Amniotic stem cell (primary cell): ENCODE measurements at places on chromosomes 7 and 10.

DNA sequence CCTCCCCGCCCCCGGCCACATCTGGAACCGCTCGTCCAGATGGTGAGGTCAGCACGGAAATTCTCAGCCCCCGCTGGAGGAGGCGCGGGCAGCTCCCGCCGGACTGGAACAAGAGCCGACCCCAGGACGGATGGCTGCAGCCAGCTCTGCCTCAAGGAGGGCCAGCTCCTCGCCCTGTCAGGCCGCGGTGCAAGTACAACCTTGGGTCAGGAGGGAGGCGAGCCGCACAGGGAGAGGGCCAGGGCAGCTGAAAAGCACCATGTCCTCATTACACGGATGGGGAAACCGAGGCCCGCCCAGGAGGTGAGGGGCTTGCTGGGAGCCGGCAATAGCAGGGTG lies 3.8 kb upstream of the GRIFIN start:
- no peak for DNase-seq

DNA sequence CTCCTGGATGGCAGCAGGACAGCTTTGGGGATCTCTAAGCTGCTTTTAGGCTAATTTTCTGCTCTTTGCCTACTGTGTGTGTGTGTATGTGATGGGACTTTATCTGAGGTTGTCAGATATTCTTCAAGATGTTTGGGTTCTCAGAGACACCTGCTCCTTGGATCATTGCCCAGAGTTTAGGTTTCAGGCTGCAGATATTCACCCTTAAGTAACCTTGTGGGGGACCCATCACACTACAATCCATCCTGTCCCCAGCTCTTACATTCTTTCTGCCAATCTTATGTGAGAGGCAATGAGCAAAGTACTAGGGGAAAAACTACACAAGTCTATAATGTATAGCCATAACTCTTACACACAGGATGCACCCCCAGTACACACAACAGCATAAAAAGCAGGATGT lies 263.0 kb upstream of the ZWINT start:
- DNase-seq, result no peak

GRCh38 chr10:23037152-23037551 lies 58.2 kb upstream of the MSRB2 start:
- no peak for DNase-seq

DNA sequence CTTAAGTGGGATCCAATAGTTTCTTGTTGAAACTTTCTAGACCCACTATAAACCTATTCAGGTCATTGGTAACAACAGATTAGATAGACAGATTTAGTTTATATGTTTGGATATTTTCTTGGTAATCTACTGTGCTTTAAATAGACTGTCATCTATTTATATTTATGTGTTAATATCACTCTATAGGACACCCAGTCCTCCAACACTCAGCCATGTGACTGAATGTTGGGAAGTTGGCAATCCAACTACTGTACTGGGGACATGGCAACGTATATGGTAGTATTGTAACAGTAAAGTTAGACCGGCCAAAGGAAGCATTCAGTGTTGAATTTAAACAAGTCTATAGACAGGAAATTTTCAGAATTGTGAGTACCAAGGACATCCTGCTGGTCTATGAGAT lies 42.6 kb upstream of the HECTD2 start:
- no peak for DNase-seq

DNA sequence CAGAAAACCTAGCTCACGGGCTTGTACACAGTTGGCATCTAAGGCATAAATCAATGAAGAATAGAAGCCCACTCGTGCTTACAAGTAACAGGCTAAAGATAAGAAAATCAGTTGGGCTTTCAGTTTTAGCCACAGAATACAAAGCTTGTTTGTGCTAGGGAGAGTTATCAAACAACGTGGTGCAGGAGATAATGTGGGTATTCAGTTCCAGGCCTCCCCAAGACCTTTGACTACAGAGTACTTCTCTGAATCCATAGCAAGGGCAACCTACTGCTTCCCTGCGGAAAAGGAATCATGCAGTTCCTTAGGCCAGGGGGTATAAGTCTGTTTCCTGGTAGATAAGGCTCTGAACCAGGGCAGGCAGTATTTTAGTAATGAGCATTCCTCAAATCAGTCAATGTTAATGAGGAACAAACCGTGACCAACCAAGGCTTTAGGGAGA lies 219.5 kb upstream of the CSTF2T start:
- no peak for DNase-seq
